ENCODE measurements at places on chromosomes 1 and 21.

DNA sequence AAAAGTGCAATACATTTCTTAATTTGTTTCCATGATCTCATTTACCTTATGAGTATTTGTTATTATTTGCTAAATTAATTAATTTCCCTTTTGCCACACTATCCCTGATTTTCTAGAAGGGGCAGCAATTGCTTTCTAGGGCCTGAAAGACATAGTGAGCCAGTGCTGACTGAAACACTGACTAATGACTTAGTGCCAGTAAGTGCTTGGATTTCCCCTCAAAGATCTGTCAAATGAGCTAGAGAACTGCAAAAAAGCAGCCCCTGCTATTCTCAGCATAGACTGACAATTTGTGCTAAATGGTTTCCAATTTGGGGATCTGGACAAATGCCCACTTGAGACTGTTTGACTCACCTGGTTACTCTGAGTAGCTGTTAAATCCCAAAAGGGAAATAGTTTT, 35.6 kb upstream of the USH2A start:
- no peak for DNase-seq

DNA sequence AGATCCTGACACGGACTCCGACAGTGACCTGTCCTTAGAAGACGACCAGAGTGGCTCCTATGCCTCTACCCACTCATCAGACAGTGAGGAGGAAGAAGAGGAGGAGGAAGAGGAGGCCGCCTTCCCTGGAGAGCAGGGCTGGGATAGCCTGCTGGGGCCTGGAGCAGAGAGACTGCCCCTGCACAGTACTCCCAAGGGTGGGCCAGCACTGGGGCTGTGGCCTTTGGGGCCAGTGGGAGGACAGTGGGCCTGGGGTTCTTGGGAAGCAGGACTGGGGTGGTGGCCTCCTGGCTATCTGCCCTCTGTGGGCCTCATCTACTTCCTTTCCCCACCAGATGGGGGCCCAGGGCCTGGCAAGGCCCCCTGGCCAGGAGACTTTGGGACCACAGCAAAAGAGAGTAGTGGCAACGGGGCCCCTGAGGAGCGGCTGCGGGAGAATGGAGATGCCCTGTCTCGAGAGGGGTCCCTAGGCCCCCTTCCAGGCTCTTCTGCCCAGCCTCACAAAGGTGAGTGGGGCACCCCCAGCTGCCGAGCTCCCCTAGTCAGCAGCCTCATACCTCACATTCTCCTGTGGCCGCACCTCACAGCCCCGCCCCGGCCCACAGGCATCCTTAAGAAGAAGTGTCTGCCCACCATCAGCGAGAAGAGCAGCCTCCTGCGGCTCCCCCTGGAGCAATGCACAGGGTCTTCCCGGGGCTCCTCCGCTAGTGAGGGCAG, 10.0 kb downstream of the PSRC1 start:
- DNase-seq = no peak

GRCh38 chr1:228370941-228371740, 35.5 kb downstream of the TRIM11 start:
- no peak for DNase-seq

DNA sequence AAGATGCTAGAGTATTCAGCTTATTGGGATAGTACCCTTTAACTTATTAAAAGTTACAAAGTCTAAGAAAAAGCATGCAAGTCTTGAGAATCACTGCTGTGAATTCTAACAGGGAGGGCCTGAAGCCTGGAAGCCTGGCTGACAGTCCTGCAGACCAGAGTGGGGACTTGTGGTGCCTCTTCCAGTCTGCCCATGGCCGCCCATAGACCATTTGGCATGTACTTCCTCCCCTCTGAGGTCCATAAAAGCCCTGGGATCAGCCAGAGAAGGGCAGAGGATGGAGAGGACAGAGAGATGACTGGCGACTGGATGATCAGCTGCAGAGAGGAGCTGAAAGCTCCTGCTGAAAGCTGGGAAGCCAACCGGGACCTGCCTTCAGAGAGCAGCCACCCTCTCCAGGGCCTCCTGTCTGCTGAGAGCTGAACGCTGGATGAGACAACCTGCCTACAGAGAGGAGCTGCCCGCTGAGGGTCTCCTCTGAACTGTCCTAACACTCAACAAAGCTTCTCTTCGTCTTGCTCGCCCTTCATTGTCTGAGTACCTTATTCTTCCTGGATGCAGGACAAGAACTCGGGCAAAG, 12.5 kb upstream of the SLC1A7 start:
- DNase-seq = no peak

GRCh38 chr1:108913105-108913948, 36.5 kb downstream of the GPSM2 start:
- no peak for DNase-seq

DNA sequence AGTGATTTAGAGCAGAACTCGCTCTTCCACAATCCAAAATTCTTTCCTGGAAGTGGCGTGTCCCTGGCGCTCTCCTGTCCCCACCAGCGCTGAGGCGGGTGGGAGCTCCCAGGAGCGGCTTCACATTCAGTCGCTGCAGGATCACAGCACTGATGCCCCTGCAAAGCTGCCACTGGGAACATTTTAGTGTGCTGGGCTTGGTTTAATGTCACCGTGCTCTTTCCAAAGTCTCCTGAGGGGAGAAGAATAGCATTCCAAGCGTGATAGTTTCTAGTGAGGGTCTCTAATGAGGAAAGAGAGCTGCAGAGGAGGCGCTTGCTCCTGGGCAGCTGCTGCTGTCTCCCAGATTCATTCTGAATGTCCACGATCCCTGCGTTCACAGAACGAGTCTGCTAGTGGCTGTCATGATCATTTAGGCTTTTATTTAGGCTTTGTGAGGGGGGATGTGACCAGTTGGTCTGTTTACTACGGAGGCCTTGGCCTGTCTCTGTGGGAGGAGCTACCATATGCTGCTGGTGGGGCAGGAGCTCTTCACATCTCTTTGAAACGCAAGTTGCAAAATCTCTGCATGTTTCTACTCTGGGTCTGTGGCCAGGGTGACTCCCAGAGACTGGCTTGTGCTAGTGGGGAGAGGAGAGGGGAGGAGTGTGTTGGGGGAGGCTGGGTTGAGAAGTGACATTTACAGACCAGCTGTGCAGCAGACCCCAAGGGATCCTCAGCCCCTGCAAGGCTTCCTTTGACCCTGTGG, 23.4 kb downstream of the OLFML3 start:
- no peak for DNase-seq

DNA sequence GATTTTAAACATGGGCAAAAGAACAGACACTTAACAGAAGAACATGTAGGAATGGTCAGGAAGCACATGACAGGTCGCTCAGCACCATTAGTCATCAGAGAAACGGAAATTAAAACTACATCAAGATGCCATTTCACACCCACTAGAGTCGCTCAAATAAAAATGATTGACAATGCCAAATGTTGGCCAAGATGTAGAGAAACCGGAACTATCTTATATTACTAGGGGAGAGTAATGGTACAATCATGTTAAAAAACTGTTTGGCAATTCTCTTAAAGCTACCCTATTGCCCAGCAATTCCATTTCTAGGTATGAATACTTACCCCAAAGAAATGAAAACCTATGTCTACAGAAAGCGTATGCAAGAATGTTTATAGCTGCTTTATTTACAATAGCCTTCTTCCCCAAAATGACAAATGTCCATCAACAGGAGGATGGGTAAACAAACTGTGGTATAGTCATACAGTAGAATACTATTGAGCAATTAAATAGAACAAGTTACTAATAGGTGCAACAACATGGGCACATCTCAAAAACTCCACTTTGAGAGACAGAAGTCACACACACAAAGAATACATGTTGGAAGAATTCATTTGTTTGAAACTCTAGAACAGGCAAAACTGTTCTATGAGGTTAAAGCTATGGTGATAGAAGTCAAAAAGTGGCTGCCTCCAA, 92.8 kb downstream of the ETS2 start:
- no peak for DNase-seq

DNA sequence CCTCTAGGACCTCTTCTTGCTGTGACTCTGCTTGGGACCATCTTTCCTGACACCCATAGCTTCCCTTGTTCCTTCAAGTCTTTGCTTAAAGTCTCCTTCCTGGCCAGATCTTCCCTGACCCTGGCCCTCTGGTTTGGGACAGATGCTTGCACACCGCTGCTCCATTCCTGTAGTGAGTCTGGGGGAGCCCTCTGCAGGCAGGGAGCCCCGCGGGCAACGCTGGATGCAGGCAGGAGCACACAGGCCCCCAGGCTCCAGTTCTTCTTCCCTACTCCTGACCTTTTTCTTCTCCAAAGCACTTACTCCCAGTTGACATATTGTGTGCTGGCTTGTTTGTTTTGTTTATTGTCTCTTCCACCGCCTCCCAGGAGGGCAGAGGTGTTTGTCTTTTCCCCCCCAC, 413.4 kb downstream of the CAMTA1 start:
- no peak for DNase-seq

GRCh38 chr1:245079021-245079609, 75.7 kb upstream of the KIF26B start:
- no peak for DNase-seq

GRCh38 chr1:58290685-58291372, 255.7 kb downstream of the OMA1 start:
- DNase-seq = no peak

DNA sequence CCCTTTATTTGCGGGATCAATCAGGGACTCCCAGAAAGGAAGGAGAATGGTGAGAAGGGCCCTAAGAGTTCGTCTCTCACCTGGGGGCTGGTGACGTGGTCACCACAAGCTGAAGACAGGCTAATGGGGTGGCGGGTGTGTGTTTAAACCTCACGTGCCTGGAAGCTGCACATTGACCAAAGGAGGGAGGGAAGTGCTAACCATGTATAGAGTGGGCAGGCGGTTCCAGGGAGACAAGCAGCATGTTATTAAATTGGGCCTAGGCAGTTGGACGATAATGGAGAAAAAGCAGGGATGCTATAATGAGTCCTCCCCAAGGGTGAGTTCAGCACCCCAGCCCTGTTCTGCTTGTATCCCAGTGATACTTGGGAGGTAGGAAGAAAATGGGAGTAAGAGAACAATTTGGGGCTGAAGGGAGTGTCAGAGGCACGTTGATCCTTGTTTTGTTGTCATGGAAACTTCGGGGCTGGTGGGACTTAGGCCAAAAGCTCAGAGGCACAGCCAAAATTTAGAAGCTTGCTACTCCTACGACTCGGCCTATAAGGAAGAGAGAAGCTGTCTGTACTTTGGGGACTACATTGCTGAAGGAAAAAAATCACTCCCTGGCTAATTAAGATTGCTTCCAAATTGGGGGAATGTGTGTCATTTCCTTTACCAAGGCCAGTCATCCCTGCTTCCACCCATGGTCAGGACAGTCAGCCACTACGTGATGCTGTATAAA, 33.2 kb upstream of the EPHA8 start:
- DNase-seq = no peak

DNA sequence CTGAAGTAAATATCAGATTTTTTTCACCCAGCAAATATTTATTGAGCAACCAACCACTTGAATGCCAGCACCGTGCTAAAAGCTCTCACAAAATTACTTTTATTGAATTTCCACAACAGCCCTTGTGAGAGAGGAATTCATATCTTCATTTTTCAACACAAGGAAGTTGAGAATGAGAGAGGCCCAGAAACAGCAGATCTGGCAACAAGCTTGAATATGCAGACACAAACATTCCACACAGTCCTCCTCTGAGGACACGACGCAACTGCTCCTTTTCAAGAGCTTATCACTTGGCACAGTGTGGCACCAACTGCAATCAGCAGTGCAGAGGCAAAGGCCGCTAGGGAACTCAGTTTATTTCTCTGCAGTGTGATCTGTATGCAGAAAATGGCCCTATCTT, 32.2 kb upstream of the IFNAR2 start:
- DNase-seq = no peak

GRCh38 chr1:33332881-33333280, 12.0 kb upstream of the A3GALT2 start:
- no peak for DNase-seq
